ENCODE measurements at places on chromosomes 1 and 21.

GRCh38 chr21:41848533-41848932 is 30.6 kb downstream of the PRDM15 start:
- no peak for DNase-seq

DNA sequence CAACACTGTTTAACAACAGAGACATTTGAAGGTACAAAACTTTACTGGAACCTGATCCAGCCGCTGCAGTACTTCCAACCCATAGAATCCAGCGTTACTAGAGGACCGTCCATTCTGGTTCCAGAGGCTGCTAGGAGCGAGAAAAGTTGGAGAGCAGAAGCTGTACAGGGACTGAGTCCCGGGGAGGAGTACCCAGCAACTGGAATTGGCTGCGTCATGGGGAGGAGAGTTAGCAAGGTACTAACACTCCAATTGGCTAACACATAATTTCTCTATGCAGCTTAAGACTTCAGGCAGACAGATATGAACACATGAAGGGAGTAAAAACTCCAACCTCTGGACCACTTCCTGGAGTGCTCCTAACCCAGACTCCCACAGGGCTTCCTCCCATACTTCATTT is 2.1 kb upstream of the QSOX1 start:
- DNase-seq = no peak

DNA sequence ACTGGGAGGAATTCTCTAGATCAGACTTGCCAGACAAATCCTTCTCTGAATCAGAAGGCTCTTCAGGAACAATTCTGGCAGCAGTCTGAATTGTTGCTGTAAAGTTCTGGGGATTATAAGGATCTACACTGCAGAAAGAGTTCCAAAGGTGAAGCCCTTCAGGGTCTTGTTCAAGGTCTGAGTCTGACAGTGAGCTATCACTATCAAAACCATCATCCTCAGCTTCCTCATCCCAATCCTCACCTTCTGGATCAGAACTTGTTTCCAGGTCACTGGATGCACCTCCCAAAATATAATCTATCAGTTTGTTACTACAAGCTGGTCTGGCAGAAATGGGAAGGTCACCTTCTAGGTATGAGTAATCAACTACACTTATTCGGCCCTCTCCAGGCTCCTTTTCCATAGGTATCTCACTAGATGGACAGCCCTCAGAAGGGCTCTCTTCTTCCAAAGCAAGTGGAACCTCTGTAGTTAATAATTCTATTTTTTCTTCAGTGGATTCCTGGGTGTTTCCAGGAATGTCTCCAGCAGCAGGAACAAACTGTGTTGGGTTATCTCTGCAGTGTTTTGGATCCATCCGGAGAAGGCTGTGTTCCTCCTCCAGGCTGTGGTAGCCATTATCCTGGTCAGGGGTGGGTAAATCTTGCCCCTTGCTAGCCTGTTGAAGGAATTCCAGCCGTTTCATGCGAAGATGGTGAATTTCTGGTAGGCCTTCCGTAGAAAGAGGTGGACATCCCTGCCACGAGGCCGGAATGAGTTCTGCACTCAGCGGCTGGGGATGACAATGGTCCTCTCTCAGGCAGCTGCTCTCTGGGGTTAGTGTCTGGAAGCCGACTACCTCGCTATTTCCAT is 1.6 kb downstream of the PPP1R15B start:
- DNase-seq = no peak

GRCh38 chr1:109639063-109639840 is 16.6 kb upstream of the GSTM4 start:
- DNase-seq = no peak

DNA sequence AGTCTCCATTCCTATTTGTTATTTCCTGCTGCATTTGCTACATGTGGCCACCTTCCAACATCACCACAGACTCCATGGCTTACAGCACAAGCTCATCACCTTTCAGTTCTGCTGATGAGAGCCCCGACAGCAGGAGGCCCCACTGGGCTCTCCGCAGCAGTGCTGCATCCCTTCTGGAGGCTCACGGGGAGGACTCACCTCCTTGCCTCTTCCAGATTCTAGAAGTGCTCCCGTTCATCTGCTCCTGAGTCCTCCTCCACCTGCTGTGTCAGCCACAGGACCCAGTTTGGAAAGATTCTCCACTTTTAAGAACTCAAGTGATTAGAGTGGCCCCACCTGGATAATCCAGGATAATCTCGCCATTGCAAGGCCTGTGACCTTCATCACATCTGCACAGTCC is 167.6 kb downstream of the PCBP3 start:
- DNase-seq = no peak

DNA sequence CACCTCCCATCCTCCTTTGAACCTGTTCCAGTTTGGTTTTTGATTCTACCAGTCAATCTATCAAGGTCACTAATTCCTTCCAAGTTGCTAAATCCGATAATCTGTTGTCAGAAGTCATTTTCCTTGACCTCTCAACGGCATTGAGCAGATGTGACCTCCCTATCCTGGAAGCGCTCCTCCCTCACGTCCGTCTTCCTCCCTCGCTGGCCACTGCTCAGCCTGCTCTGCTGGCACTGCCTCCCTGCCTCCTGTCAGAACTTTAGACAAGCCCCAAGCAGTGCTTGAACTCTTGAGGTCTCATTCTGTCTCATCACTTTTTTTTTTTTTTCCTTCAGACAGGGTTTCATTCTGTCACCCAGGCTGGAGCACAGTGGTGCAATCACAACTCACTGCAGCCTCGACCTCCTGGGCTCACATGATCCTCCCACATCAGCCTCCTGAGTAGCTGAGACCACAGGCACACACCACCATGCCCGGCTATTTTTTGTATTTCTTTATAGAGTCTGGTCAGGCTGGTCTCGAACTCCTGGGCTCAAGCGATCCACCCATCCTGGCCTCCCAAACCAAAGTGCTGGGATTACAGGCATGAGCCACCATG is 4.4 kb upstream of the ACOT7 start:
- DNase-seq = no peak

DNA sequence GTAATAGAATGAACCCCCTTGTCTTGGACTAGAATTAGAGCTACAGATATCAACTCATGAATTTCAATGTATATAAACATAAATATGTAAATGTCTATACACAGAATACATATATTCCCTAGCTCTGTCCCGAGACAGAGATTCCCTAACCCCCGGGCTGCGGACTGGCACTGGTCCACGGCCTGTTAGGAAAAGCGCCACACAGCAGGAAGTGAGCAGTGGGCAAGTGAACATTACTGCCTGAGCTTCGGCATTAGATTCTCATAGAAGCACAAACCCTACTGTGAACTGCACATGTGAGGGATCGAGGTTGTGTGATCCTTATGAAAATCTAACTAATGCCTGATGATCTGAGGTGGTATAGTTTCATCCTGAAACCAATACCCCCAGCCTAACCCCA is 51.2 kb downstream of the PIK3R3 start:
- DNase-seq = no peak

DNA sequence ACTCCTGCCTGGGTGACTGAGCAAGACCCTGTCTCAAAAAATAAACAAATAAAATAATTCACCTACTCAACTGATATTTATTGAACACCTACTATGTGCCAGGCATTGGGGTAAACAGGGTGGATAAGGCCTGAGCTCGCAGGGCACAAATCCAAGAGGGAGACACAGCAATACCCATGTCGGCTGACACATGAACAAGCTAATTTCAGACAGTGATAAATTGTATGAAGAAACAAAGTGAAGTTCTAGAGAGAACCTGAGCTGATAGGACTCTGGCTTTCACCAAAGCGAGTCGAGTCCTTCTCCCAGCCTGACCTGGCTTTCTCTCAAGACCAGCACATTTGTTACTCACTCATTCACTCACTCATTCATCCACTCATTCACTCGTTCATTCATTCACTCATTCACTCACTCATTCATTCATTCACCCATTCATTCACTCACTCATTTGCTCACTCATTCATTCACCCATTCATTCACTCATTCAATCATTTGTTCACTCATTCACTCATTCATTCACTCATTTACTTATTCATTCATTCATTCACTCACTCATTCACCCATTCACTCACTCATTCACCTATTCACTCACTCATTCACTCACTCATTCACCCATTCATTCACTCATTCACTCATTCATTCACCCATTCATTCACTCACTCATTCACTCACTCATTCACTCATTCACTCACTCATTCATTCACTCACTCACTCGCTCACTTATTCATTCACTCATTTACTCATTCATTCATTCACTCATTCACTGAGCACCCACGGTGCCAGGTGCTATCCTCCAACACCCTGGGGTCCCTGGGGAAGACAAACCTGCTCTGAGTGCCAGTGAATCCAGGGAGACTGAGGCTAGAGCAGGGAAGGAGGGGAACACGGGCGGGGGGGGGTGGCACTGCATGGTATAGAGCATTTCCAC is 37.4 kb upstream of the CASZ1 start:
- DNase-seq = no peak

DNA sequence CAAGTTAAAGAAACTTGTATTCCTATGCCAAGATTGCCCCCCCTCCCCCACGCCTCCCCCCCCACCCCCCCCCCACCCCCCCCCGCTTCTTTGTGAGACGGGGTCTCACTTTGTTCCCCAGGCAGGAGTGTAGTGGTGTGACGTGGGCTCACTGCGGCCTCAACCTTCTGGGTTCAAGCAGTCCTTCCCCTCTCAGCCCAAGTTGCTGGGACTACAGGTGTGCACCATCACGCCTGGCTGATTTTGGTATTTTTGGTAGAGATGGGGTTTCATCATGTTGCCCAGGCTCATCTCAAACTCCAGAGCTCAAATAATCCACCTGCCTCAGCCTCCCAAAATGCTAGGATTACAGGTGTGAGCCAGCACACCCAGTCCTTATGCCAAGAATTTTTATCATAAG is 136.6 kb downstream of the POU2F1 start:
- DNase-seq = no peak

All from CD4-positive, alpha-beta T cell treated with Interleukin-6 at 100 ng/mL for 8 hours (primary cell).